Non-pigmented ciliary epithelial cell (primary cell): ENCODE measurements at places on chromosomes 12 and 14.

- no peak for DNase-seq
These were observed 785 bp downstream of the MLEC start for GRCh38 chr12:120687578-120688289.

- no peak for DNase-seq
These were observed 511 bp downstream of the ANO6 start for GRCh38 chr12:45216230-45216982.

DNA sequence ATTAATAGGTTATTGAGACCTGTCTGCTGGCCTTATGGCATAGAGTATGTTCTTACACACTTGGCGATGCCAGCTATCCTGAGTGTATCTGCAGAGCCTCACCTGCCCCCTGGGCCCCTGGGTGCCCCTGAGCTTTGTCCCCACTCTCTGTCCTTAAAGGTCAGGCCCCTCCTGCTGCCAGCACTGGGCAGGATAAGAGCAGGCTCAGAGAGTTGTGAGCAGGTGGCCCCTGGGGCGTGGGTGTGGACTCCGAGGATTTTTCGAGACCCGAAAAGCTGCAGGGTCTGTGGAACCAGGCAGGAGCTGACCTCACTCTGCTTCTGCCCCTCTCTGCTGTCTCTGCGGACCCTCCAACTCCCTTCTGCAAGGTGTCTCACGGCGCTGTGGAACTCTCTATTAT lies 8.2 kb downstream of the HIP1R start:
- no peak for DNase-seq

- no peak for DNase-seq
These were observed 56.6 kb downstream of the EID3 start for GRCh38 chr12:104360157-104360556.

GRCh38 chr12:68853396-68854077 lies 45.6 kb downstream of the MDM2 start:
- DNase-seq: no peak

GRCh38 chr14:58826845-58827686 lies 189.3 kb downstream of the DACT1 start:
- DNase-seq: no peak

- no peak for DNase-seq
These were observed 9.5 kb downstream of the OR10AD1 start for GRCh38 chr12:48193623-48194022.

DNA sequence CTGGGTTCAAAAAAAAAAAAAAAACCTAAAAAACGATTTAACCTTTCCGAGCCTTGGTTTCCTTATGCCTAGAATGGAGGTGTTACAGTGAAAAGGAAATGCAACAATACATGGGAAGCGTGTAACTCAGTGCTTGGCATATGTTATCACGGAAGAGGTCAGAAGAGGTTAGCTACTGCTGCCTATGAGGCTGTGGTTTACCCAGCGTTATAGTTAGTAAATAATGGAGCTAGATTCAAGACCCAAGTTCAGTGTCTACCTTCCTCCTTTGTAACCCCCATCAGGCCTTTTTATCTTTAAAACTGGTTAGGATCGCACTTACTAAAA lies 839 bp downstream of the IFT43 start:
- no peak for DNase-seq

DNA sequence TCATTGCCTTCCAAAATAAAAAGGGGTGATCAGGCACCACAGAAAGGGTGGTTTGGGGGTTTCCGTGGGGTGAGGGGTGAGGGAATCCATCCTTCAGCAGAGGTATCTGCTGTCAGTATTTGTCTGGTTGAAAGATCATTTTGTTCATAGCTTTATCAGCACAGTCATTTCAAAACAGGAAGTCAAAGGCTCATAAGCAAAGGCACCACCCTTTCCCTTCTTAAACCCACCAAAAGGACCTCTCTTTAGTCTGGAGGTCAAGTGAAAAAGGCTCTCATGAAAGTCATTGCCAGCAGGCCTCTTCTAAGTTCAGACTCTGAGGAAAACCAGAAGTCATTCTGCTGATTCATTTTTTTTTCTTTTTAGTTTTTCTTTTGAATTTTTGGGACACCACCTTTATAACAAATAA lies 6.2 kb downstream of the CHST11 start:
- DNase-seq: no peak

GRCh38 chr12:117187421-117187820 lies 2.8 kb downstream of the FBXO21 start:
- DNase-seq: no peak

DNA sequence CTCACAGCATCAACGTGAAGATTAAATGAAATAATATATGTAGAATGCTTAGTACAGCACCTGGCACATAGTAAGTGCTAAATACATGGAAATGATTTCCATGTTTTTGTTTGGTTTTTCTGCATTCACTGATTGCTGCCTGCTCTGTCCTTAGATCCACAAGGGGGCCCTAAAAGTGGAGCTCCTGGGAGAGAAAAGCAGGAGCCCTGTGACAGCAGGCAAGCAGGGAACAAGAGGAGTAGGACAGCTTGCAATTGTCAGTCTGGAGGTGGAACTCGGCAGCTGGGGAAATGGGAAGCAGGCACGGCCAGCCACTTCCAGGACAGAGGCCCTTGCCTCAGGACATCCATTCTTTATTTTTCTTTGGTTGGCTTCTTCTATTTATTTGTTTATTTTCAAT lies 292.9 kb downstream of the BMP4 start:
- DNase-seq: no peak

DNA sequence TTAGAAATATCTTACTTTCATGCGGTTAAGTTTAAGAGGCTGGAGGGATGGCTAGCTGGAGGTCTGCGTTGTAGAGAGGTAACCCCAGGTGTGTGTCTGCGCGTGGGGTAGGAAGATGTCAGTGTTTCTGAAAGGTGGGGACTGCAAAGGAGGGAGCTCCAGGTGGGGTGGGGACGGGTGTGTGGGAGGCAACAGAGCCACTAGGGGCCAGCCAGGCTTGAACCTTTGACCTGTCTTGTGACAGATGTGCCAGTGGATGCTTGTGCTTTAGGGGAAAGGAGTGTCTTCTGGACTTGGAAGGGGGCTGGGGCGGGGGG lies 841 bp downstream of the GLI1 start:
- no peak for DNase-seq

DNA sequence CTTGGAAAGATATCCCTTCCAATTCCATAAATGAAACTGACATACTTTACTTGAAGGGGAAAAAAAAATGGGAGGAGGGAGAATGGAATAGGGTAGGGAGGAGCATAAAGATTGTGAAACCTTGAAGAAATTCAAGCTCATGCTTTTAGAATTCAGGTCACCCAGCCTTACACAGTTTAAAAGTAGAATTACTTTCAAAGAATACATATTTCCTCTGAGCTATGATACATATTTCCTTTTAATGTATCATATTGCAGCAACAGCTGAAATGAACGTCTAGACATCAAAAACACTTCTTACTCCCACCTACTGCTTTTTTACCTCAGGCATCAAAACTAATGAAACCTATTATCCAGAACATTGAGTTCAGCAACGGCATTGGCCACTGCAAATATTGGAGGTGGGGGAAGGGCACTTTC lies 156.0 kb downstream of the MED13L start:
- no peak for DNase-seq

DNA sequence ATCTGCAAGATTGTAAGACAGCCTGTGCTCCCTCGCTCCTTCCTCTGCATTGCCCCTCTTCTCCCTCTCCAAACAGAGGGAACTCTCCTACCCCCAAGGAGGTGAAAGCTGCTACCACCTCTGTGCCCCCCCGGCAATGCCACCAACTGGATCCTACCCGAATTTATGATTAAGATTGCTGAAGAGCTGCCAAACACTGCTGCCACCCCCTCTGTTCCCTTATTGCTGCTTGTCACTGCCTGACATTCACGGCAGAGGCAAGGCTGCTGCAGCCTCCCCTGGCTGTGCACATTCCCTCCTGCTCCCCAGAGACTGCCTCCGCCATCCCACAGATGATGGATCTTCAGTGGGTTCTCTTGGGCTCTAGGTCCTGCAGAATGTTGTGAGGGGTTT lies 37.4 kb downstream of the DAD1 start:
- no peak for DNase-seq

DNA sequence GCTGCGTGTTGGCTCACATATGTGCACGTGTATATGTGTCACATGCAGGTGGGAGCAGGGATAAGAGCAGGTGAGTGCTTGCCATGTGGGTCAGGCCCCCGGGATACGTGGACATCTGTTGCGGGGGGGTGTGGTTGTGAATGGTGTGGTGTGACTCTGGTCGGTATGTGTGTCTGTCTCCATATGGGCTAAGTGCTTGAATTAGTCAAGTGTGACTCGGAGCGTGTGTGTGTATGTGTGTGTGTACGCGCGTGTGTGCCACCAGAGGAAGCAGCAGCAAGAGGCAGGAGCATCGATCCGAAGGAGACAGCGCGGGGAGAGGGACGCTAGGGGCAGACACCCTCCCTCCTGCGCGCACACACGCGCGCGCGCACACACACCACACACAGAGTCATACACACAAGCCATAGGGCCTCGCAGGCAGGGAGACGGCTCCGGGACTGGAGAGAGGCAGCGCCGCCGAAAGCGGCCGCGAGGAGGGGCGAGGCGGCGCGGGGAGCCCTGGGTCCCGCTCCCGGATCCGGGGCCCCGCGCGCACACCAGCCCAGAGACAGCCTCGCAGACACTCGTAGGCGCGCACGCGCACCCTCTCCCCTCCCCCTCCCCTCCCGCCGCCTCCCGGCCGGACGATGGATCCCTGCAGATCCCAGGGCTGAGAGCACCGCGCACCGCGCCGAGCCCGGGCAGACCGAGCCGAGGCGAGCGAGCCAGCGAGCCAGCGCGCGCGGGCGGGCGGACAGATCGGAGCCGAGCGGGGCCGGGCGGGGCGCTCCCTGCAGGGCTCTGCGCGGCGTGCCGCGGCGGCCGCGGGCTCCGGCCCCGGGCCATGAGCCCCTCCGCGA lies at the start of gene ASIC1:
TSS of gene ASIC1 (plus strand) at position 597 of the 842 bp plus-strand sequence. CDS start 1,171 bp downstream, outside the sequence.
- DNase-seq: no peak

GRCh38 chr14:102805941-102806340 lies 28.7 kb downstream of the TRAF3 start:
- no peak for DNase-seq

GRCh38 chr14:77830692-77831091 lies 30.8 kb downstream of the ADCK1 start:
- DNase-seq: no peak

DNA sequence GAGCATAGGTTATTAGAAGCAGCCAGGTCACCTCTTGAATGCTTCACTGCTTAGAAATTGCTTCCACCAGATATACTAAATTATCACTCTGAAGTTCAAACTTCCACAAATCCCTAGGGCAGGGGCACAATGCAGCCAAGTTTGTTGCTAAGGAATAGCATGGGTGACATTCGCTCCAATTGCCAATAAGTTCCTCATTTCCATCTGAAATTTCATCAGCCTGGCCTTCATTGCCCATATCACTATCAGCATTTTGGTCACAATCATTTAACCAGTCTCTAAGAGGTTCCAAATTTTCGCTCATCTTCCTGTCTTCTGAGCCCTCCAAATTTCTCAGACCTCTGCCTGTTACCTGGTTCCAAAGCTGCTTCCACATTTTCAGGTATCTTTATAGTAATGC lies 356.1 kb downstream of the DAD1 start:
- DNase-seq: no peak

GRCh38 chr12:94209240-94209639 lies 60.9 kb downstream of the PLXNC1 start:
- DNase-seq: no peak

DNA sequence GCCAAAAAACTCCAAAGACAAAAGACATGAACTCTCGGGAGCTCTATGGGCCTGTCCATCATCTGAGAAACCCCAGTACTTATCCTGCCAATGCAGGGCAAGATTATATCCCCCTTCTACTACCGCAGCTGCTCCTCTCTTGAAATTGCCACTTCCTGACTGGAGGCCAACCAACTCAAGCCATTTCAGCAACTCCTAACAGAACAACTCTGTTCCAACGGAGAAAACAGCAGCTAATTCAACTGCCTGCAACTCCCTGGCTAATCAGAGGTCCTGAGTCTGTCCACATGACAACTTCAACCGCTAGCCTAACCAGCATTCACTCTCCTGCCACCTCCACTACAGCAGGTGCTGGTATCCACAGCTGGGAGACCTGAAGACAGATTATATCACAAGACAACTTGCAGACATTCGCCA lies 24.1 kb downstream of the CEP83 start:
- DNase-seq: no peak

- DNase-seq: no peak
These were observed 11.5 kb downstream of the SPTSSA start for GRCh38 chr14:34450542-34450915.

GRCh38 chr12:119949594-119949993 lies 39.4 kb upstream of the BICDL1 start:
- no peak for DNase-seq

DNA sequence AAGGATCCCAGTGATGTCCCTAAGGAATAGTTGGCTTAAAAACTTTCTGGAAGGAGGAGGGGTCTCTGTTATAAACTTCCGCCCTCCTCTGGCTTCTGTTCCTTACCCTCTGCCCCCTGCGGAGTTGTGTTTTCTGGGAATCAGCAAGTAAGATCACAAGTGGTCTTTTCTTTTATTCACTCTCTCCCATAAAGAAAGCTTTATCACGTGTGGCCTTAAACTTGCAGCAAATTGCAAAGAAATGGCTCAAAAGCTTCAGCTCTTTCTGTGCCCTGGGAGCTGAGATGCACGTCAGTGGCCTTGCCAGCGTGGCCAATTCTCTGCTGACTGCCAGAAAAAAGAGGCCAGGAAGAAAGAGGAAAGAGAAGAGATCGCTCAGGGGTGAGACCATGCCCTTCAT lies at the start of gene SLCO1C1:
TSS of gene SLCO1C1 (plus strand) at position 101 of the 400 bp plus-strand sequence. CDS start 4,245 bp downstream, outside the sequence.
- DNase-seq: no peak
